ENCODE measurements at places on chromosomes 12 and 14.

GRCh38 chr12:92039046-92039445 is 106.6 kb downstream of the BTG1 start:
- DNase-seq, result no peak

DNA sequence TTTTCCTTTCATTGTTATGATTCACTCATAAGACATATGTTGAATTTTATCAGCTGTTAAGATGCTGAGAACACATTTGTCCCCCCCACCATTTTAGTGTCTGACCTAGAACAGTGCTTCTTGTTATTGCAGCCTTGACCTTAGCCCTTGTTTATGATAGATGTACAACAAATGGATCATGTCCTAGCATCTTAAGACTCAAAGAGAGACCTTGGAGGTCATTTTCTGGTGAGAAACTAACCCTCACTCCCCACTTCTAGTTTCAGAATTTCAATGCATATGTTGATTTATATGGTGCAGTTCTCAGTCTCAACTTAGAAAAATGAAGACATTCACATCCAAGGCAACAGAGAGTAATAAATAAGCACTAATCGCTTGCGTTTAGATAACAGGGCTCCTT is 391.2 kb downstream of the AEBP2 start:
- DNase-seq, result no peak

GRCh38 chr12:116894913-116895312 is 13.7 kb upstream of the HRK start:
- DNase-seq, result no peak

DNA sequence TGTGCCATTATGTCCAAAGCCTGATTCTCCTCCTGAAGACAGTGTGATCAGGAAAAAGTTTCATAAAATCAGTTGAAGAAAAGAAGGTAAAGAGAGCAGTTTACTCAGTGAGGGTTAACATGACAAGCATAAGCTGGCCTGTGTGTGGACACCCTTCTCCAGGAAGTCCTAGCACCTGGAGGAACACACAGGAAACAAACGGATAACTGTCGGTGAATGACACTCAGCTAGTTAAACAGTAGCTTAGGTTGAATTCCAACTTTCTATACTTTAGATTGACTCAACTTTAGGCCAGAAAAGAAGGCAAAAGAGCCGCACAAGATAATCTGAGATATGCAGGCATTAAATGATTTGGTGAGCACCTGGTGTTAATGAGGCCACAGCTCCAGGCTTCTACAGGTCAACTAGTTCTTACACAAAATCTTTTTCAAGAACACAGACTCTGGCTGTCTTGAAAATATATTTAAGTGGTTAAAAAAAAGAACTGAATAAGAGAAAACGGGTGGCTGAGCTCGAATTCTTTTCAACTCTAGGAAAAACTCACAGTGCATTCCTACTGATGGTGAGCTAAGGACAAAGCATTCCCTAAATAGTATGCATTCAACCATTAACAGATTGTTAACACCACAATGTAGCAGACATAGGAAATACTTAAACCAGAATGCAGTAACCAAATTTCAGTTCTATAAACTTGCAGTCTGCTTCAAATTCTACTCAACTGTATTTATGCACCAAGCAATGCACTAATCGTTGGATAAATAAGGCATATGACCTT is 56.9 kb upstream of the TSPAN8 start:
- DNase-seq, result no peak

DNA sequence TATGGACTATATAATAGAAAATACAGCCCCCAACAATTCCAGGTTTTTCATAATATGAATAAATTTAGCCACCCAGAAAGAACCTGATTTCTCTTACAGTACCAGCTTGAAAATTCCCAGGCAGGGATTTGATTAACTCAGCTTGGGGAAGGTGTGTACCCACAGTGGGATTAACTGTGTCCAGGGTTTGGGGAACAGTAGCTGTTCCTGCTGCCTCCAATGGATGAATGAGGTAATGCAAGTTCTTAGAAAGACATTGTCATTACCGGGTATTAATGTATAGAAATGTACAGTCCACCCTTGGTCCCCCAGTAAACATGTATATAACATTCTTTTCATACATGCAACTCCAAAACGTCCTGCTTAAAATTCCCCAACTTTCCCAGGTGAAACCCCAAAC is 115.6 kb downstream of the LRIG3 start:
- no peak for DNase-seq

Measured in activated T-helper 9 cell treated with anti-CD3 and anti-CD28 coated beads, Interleukin-2, amount 50 U/mL, for 16 hours (primary cell).